ENCODE measurements at places on chromosomes 1 and 21. TPM values are rescaled to one million over a fixed set of nuclear protein-coding genes. Genes with fewer than 3 reads are reported as not detected.

DNA sequence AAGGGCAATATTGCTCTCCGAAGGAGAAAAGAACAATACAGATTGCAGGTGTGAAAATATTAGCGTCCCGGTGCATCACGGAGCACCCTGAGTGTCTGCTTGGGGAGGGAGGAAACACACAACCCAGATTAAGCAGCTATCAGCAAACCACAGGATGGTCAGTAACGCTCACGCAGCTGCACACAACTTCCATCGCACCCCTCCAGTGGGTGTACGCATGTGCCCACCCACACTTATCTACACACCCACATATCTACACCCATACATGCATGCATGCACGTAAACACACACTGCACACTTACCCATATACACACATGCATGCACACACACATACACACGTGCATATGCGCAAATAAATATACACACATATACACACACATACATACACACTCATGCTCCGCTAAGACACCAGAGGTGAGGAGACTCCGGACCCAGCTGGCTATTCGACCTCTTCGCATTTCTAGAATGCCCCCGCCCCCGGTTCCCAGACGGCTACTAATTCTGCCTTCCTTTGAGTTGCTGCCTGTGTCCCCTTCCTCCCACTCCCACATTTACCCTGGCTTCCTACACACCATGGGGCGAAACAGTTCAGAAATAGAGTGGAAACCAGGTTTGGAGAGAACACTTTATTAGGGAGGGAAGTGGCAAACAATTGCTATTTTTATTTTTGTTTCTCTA is 26.2 kb downstream of the ITPKB start:
- no peak for DNase-seq

- no peak for DNase-seq
Measured at GRCh38 chr1:58862728-58863385, 79.0 kb upstream of the JUN start.

DNA sequence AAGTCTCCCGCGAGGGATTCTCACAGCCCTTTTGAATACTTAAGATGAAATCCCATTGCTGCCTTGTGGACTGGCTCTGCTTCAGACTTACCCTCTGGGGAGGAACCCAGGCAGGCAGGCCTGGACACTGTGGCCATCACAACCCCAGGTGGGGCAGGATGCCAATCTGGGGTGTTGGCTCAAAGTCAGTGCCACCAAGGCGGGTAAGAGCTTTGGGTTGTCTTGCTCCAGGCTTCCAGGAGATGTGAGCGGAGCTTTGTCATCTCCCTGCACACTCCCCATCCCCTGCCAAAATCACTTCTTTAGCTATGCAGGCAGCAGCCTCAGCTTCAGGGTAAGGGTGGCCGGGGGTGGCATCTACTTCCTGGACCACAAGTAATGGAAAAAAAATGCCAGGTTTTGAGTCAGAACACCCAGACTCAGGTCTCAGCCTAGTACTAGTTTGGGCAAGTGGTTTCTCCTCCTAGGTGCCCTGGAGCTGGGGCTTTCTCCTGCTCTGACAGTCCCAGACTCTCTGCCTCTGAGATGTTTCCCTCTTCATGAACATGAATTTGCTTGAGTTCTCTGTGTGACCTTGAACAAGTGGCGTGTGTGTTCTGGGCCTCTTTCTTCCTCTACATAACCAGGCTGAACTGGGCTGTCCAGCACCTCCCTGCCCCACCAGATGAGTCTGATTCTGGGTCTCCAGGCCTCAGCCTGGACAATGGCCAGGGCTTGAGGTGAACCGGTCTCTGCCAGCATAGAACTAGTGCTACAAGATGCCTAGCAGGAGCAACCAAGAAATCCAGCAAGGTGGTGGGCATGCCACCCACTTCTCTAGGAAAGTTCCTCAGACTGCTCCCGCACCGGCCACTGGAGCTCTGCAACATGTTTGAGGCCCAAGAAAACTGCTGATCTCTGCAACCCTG is 65.4 kb downstream of the VWA5B1 start:
- DNase-seq, result no peak

DNA sequence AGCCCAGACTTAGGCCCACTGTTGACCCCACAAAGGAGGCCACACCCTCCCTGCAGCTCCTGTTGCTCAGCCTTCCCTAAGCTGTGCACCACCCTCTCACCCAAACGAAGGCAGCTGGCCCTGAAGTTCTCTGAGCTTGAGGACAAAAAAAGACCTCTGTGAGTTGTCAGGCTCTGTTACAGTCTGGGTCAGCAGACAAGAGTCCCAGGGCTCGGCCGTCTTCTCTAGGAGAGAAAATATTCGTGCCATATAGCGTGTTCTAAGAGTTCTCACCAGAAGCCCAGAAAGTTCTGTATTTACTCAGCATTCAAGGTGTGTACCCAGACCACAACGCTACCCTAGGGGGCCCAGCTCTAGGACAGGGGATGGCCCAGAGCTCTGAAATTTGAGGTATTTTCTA is 25.5 kb upstream of the LYST start:
- no peak for DNase-seq

The TNNI3K gene
- not detected for total RNA-seq

DNA sequence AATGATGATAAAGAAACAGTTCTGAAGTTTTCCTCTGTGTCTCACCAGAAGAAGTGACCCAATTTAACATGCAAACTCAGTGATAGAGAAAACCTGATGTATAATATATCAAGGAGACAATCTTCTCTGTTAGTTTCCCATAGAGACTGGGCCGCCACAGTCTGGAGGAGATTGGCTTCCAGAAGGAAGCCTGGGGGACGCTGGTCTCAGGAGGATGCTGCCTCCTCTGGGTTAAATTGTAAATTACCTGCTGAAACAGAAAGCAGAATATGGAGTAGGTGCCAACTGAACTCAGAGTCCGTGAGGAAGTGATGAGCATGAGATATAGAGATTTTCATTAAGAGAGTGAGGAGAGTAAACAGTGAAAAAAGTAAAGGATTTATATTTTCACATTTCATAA is 15.8 kb downstream of the OR14I1 start:
- no peak for DNase-seq

- DNase-seq, result no peak
Measured at GRCh38 chr21:41396558-41397075, 29.4 kb upstream of the MX1 start.

- no peak for DNase-seq
Measured at GRCh38 chr1:173280899-173281660, 73.9 kb upstream of the TNFSF4 start.

GRCh38 chr1:205967554-205968335 is 24.5 kb upstream of the SLC26A9 start:
- DNase-seq, result no peak

The PRKAA2 gene
- total RNA-seq, result 0.13 TPM

- DNase-seq, result no peak
Measured at GRCh38 chr1:90114521-90115141, 119.7 kb downstream of the ZNF326 start.

The LAX1 gene
- total RNA-seq, result not detected

- DNase-seq, result no peak
Measured at GRCh38 chr1:171484760-171485374, 463 bp upstream of the PRRC2C start.

DNA sequence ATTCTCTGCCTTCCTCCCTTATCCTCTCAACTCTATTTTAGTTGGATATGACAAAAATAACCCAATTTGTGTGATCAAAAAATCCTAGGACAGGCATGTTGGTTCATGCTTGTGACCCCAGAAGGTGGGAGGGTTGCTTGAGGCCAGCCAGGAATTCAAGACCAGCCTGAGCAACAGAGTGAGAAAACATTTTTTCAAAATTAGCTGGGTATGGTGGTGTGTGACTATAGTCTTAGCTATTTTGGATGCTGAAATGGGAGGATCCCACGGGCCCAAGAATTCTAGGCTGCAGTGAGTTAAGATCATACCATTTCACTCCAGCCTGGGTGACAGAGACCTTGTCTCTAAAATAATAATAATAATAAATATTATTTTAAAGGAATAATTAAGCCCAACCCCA is 1383.1 kb upstream of the ADGRL2 start:
- no peak for DNase-seq

The USP25 gene
- 43.3 TPM for total RNA-seq

The SLAMF8 gene
- not detected for total RNA-seq

The ZDHHC18 gene
- 19.9 TPM for total RNA-seq

DNA sequence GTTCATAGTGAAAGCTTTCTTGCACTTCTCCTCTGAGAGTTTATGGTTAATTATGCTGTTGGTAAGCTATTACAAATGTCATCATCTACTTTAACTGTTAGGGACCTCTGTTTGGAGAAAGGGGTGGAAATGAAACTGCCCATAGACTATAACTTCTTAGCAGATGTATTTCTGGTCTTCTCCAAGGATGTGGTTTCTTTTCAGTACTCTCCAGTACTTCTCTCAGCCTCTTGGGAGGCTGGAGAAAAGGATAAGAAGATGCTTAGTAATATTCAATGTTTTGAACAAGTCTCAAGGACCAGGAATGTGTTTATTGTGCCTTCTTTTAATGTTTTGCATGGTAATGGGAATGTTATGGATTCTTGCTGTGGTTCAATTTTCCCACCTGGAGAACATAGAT is 60.4 kb downstream of the LAMC2 start:
- no peak for DNase-seq

The CR1L gene
- not detected for total RNA-seq

DNA sequence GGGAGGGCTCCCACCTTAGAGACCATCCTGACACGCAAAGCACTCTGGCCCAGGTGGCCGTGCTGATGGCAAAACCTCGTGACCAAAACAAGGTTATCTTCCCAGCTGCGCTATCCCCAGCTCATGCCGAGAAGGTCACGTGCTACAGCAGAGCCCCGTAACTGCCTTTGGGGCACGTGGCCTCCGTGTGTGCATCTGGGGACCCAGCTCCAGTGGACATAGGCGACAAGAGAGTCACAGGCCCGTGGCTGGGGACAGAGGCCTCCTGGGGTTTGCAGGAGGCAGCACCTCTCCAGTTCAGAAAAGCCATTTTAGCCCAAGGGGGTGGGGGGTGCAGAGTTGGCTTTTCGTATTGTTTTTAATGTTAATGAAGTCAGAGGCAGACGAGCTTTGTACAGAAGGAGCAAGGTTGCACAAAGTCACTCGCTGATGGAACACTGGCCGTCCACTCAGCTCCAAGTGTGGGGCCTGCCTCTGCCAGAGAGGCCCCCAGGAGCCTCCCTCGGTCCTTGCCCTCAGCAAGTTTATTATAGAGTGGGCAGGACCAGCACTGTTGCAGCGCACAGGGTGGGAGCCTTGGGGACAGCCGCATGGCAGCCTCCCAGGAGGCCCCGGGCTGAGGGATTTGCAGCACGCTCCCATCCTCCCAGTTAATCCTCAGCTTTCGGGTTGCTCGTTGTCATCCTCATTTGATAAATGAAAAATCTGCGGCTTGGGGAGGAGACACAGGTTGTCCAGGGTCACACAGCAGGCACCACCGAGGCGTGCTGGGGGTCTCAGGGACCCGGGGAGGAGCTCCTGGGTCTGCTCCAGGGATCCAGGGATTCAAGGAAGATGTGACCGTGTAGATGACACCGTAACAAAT is 8.0 kb upstream of the PDE9A start:
- DNase-seq, result no peak

The PKP1 gene
- not detected for total RNA-seq
